ENCODE measurements at places on chromosomes 1 and 21.

GRCh38 chr21:46325073-46325912 lies 1.3 kb downstream of the PCNT start:
- DNase-seq: peak; percentile 71

- peak; percentile 79 for DNase-seq
These were observed 9.6 kb downstream of the PROK1 start for GRCh38 chr1:110460253-110461220.

GRCh38 chr1:156337888-156338179 lies 258 bp downstream of the CCT3 start:
- DNase-seq: no peak

DNA sequence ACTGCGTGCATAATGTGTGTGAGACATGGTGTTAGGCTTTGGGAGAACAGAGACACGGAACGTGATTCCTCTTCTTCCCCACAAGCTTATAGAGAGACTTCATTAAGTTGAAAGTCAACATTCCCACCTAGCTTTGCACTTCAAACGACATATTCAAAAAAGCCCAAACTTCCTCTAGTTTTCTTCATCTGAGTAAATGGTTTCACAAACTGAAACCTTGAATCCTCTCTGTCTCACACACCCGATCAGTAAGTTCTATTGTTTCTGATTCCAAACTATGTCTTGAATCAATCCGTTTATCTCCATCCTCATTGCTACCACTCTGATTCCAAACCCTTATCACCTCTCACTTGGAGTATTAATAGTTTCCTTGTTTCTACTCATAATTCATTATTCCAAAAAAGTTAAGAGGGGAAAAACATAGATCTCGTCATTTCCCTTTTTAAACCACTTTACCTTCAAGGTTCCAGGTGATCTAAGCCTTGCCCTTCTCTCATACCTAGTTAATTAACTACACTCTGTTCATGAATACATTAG lies 1.6 kb upstream of the METTL18 start:
- no peak for DNase-seq

GRCh38 chr1:3460672-3461131 lies 6.2 kb downstream of the ARHGEF16 start:
- peak; percentile 48 for DNase-seq

GRCh38 chr1:223057569-223058093 lies 85.4 kb downstream of the TLR5 start:
- DNase-seq: no peak

DNA sequence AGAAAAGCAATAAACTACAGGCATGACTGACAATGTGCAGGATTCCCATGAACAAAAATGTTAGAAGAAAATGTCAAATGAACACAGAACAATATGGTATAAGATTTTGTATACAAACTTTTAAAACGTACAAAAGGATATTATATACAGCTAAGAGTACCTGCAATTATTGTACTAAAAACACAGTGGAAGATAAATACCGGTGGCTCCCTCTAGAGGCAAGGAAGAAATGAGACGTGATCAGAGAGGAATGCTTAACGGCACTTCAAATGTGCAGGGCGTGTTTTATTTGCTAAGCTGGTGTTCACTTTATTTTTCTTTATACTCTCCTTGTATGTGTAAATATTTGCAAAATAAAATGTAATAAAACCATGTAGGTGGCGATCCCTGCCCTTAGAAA lies 191.8 kb upstream of the SAMSN1 start:
- peak; percentile 42 for DNase-seq

GRCh38 chr1:91803847-91804545 lies 82.0 kb downstream of the TGFBR3 start:
- DNase-seq: no peak

DNA sequence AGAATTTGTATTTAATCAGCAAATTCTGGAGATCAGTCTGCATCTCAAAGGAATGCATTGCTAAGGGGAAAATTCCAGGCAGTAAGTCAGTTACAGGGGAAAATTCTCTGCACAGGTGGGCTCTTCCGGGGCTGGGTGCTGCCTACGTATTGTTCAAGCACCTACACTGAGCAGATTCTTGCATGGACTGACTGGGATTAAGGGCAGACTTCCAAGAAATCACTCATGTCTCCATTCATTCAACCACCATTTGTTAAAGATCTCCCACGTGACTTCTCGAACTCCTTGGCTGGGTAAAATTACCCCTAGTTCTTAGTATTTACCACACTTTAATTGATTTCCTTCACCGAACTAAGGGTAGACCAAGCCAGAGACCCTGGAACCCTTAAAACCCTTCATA lies 28.2 kb upstream of the KCNE1 start:
- no peak for DNase-seq

GRCh38 chr1:228939001-228939691 lies 203.9 kb downstream of the RHOU start:
- no peak for DNase-seq

DNA sequence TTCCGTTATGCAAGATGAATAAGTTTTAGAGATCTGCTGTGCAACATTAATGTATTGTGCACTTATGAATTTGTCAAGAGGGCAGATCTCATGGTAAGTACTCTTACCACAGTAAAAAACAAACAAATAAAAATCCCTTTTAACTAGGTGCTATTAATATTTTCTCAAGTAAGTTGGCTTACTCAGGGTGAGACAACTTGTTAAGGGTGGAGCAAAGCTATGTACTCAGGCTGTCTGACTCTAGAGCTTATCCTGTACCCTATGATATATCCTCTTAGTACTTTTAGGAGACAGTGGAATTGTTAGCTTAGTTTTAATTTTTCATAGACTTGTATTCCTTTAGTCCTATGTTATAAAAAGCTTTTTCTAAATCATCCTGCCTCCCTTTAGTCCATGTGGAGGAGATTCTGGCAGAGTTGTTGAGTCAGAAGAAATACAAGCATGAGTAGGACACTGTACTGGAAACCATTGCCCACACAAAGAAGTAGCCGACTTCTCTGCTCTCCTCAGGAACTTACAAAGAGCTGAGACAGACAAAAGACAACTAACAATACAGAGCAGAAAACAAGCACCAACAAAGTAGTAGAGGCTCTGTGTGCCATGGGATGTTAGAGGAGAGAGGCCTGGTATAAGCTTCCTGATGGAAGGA lies 49.2 kb downstream of the S1PR1 start:
- DNase-seq: no peak

GRCh38 chr1:27567971-27568299 lies 36.0 kb downstream of the AHDC1 start:
- no peak for DNase-seq

DNA sequence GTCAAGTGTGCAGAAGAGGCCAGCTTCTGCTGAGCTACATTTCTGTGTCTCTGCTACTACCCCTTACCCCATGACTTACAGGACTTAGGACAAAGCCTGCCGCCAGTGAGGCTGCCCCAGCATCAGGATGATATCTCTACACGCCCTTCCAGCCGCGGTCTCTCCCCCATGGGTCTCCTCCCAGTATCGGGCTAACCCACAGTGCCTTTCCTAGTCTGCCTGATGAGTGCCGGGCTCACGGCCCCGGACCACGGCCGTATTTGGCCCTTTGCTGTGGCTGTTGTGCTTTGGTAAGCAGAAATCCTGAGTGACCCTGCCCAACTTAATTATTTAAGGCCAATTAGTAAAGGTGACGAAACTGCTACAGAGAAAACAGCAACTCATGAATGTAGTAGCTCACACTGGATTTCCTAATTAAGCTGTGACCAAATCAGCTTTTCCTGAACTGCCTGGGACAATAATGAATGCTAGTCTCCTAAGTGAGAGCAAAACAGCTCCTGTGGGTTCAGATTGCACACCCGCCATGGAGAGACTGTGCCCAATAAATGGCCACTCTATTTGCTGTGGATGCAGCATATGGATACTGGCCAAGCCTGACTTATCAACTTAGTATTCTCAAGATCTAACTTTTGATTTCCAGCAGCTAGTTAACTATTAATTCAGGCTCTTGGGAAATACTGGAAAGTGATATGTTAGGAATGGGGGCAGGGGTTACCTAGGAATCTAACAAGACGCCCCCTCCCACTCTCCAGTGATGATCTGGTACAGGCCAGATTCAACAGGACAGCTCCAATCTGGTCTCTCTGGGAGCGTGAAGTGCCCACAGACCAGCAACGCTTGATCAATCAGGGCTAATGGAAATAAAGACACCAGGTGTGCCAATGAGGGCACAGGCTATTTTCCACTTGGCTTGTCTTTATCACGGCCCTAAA lies 123.3 kb upstream of the IFFO2 start:
- DNase-seq: no peak

DNA sequence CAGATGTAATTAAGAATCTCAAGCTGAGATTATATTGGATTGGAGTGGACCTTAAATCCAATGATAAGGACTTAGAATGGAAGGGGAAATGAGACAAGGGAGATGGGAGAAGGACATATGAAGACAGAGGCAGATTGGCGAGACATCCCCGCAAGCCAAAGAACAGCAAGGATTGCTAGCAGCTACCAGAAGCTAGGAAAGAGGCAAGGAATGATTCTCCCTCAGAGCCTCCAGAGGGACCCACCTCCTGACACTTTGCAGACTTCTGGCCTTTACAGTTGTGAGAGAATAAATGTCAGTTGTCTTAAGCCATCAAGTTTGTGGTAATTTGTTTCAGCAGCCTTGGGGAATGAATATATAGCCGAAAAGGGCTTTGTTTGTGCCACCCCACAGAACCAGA lies 20.7 kb downstream of the METTL13 start:
- no peak for DNase-seq

- DNase-seq: no peak
These were observed 111.5 kb downstream of the GRIK3 start for GRCh38 chr1:36922593-36923426.

DNA sequence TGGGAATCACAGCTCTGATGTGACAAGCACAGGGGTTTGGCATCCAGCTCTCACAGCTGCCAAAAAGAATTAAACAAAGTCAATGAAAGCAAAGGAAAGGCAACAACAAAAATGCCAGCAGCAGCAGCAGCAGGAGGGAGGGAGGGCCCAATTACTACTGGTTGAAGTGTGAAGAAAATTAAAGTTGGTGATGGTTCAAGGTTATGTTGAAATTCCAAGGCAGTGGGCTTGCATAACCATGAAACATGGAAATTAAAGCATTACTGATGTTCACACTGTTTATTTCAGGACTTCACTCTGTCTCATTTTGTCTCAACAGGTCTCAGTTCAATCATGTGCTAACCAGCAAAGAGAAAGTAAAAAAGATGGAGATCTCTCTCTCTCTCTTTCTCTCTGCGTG lies 220.3 kb upstream of the LYPLAL1 start:
- DNase-seq: no peak

All from mesenchymal stem cell (in vitro differentiated cells and primary cell).